ENCODE measurements at places on chromosomes 5 and 9.

GRCh38 chr5:43664501-43665040 lies 61.6 kb downstream of the NNT start:
- no peak for DNase-seq

- DNase-seq: no peak
These were observed 9.8 kb downstream of the DOCK2 start for GRCh38 chr5:169646856-169647255.

DNA sequence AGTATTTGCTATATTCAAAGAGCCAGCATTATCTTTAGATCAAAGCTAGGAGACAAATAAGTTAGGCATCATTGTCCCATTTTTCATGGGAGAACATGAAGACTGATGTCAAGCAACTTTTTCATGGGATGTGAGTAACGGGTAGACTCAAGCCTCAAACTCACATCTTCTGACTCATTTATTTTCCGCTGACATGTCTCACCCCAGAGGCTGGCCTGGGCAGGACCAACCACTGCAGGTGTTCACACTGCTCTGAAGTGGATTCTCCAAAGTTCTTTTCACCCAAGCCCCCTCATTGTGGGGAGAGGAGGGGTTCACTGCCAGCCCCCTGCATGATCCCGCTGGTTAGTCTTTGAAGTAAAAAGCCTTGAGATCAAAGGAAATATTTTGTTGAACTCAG lies 34.9 kb upstream of the BASP1 start:
- no peak for DNase-seq

DNA sequence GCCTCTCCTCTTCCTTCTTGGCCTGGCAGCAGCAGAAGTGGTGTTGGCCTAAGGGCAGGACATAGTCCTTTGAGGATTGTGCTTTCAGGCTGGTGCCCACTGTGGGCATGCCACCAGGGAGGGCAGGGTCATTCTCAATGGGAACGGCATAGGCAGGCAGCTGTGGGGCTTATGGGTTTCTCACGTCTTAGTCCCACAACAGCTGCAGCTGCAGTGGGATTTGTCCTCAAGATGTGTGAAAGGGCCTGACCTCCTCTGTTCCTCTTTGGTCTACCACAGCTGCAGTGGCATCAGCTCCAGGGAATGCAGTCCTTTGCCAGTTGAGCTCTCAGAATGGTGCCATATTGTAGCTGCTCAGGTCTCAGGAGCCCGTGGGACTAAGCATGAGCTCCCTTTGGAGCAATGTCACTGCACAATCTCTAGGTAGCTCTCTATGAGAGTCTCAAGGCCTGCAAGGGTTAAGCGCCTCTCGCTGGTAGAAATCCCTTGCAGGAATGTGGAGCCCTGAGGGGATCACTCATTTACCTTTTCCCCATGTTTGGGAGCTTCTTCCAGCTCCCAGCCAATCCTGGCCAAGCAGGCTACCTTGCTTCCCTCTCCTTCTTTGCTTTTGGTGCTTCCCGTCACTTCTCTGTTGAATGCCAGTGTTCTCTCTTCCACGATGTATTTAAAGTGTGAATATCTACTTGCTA lies 104.8 kb downstream of the GNA14 start:
- DNase-seq: no peak

GRCh38 chr5:10308844-10309243 lies 1.1 kb upstream of the CMBL start:
- DNase-seq: no peak

DNA sequence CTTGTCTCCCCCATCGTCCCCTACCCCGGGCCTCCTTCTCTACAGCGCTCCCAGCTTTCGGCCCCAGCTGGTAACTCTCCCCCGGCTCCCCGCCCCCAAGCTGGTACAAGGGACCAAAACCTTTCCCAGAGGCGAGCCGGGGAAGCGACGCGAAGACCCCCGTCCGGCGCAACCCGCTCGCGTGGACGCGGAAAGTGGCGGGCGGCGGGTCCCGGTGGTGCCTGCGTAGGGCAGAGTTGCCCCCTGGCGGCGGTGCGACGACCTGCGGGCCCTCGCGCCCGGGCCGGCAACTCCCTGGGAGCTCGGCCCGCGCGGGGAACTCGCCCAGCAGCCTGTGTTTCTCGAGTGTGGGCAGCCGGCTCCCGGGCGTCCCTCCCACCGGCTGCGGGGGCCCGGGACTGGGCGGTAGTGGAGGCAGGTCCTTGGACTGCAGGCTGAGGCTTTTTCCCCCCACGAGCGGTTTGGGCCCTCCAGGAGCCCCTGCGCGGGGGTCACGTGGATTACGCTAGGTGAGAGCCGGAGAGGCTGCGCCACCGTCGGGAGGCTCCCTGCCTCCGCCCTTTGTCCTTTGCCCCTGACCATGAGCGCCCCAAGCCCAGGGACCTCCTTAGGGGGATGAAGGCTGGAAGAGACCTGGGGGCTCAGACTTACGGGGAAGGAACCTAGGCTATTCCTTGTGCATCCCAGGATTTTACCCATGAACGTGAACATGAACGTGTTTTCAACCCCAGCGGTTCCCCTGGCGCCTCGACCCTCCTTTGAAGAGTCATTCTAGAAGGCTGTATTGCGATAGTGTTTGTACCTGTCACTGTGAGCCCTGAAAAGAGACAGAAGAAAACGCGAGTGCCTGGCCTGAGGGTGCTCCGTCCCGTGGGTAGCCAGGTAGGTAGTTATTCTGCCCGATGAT lies 2.9 kb upstream of the FOXD1 start:
- peak; percentile 13 for DNase-seq

DNA sequence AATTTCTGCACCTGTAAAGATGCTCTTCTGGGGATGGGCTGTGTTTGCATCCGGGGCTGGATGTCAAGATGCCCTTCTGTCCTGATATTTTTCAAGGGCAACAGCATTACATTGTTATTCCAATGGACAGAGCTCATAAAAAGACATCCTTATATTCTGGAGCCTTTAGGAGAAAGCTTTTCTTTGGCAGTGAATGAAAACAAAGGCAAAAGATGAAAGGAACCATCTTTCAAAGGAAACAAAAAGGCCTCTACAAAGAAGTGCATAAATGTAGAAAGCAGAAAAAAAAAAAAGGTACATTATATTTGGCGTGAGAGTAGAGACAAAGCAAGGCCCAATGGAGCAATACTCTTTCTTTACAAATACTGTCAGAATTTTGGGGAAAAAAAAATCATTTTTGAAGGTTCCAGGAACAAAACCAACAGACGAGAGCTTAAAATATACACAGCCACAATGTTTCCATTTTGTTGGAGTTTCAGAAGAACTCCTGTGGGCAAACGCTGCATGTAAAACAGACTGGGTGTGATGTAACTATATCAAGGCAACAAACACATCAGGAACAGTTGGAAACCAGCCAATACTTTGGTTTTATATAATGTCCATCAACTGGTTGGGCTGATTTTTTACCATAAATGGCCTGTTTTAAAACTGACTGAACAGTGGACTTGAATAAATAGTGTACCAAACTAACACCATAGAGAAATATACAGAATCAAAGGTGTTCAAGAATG lies 885.6 kb upstream of the DMAC1 start:
- no peak for DNase-seq

GRCh38 chr9:127634698-127635097 lies 22.6 kb downstream of the STXBP1 start:
- no peak for DNase-seq

DNA sequence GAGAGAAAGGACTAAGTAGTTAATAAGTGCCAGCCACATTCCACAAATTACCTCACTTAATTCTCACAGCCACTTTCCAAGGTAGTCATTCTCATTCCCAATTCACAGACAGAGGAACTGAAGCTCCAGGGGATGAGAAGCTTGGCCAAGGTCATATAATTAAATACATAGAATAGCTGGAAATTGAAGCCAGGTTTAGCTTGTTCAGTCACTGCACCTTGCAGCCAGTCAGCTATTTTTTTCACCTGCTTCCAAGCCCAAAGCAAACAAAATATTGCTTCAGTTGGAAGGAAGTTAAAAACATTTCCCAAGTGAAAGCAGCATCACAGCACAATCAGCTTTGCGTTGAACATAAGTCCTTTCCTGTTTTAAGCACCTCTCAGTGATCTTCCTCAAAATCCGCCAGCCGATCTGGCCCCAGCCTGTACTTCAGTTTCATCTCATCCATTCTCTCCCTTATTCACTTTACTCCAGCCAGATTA lies 4.8 kb downstream of the ALDH1A1 start:
- no peak for DNase-seq

GRCh38 chr9:96686638-96687335 lies 31.7 kb upstream of the PRXL2C start:
- DNase-seq: peak; percentile 78

DNA sequence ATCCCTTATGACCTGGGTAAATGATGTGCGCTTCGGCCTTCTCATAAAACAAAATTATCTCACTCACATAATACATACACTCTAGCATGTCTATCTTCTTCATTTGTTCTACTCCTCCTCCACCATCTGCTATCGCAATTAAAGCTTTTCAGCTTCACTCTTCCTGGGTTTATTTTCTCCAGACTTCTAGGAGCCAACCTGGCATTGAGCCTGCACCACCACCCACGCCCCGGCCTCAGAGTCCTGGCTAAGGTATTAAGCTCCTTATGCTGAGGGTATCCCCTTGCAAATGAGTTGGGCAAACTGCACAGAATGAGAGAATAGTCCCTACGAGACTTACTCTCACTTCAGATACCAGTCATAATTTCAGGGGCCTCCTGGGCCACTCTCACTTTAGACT lies 236.1 kb upstream of the CDH12 start:
- no peak for DNase-seq

DNA sequence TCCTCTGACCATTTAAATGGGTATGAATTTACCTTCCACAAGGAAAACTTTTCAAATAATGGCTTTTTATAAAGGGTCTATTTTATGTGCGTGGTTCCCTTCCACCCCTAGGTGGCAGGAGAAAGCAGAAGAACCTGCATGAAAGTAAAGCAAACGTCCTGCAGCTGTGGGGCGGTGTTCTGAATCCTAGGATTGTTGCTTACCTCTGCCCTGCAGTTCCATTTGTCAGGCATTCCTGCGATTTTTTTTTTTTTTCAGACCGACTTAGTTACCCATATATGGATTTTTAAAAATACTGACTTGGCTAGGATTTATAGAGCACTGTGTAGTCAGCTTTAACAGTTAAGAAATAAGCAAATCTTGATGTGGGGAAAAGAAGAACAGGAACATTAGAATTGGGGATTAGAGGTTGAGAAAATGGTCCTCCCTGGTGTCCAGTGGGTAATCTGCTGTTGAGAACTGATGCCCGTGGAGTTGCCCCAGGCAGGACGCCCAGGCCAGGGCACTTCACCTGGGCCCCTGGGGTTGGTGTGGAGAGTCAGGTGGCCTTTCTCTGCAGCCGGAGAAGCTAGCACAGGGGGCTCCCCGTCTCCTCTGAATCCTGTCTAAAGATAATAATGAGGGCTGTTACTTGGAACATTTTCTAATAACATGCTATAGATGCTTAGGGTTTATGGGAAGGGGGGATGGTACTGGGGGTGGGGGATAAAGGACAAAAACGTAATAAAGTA lies 30.4 kb upstream of the LTC4S start:
- no peak for DNase-seq

DNA sequence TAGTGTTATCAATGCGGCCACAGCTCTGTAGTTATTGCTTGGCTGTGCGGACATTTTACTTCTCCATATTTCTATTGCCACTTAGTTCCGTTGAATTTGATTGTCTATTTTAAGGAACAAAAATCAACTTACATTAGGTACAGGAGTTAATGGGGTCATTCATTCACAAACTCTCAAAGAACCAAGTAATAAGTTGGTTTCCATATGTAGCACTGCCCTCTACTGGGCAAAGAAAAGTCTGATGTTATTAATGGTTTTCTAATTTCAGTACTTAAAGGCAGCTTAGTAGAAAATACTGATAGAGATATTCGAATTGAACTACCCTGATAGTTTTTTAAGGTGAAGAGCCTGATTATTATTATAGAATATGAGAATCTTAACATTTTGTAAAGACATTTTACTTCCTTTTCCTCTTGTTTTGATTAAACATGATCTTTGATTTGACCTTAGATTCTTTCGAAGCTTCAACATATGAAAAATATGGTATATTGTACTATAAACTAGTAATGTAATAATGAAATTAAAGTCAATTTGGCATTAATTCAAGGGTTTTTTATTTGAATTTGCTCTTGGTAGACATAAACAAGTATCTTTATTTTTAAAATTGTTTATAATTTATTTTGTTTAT lies 119.5 kb upstream of the CTNND2 start:
- DNase-seq: no peak

GRCh38 chr9:9905736-9906135 lies 707.1 kb downstream of the PTPRD start:
- DNase-seq: no peak

GRCh38 chr9:73680831-73681230 lies 529.2 kb downstream of the ANXA1 start:
- DNase-seq: no peak

DNA sequence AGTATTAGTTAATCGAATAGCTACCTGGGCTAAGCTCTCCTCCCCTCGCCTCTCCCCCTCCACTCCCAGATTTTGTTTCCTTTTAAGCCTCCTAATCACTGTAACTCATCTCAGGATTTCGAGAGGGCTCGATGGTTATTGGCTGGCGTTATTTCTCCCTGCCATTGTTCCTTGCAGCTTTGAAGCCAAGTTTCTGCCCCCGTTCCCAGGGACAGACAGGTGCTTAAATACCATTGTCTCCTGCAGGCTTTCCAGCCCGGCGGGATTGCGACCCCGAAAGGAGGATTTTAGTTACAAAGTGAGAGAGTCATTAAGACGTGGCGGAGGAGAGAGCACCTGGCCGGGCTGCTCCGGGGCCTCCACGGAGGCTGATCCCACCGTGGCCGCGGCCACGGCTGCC lies 46.2 kb downstream of the ASS1 start:
- no peak for DNase-seq

DNA sequence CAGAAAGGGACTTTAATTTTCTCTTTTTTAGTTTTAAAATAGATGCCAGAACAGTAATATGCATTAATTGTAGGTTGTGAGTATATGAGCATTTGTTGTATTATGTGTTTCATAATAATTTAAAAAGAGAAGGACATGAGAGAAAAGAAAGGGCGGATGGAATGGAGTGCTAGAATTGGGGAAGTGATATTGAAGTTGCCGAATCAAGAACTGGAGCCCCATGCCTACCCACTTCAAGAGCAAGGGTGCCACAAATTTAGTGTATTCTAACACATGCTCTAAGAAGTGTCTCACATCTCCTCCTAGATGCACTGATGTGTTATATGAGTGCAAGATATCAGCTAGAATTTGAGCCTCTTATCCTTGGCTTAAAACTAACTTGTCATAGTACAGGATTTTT lies 43.6 kb upstream of the FYB1 start:
- no peak for DNase-seq

GRCh38 chr5:172876578-172876977 lies 42.5 kb downstream of the ERGIC1 start:
- no peak for DNase-seq

DNA sequence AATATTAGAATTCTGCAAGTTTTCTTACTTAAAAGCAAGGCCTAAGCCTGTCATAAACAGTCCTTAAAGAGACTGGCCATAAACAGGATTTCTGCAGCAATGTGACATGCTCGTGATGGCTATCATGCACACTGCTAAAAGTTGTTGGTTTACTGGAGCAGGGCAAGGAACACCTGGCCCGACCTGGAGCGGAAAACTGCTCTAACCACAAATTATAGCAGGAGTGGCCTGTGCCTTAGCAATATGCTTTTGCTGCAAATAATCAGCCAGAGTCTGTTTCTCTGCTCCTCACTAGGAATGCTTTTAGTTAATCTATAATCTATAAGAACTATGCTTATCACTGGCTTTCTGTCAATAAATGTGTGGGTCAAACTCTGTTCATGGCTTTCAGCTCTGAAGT lies 322.9 kb upstream of the RPS23 start:
- DNase-seq: no peak

Measured in activated naive CD4-positive, alpha-beta T cell (primary cell).